ENCODE measurements at places on chromosomes 12 and 14.

- no peak for DNase-seq
These were observed 53.9 kb downstream of the TMEM260 start for GRCh38 chr14:56633544-56633943.

- no peak for DNase-seq
These were observed 138.0 kb upstream of the EGLN3 start for GRCh38 chr14:34088914-34089313.

GRCh38 chr12:119177724-119178380 lies 879 bp upstream of the HSPB8 start:
- no peak for DNase-seq

DNA sequence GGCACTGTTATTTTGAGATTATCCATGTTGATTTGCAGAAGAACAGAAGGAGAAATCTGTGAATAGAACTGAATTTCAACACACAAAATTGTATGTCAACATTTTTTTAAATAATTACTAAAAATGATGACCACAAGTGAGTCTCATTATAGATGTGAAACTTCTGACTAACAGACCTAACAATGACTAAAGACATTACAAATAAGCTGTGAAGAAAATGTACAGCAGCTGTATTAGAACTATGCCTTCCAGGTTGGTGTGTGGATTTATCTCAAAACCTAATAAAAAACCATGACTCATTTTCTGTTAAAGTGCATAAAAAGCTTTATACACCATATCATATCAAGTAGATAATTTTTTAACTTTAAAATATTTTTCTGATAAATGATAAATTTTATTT lies 22.5 kb upstream of the FOXG1 start:
- DNase-seq, result no peak

DNA sequence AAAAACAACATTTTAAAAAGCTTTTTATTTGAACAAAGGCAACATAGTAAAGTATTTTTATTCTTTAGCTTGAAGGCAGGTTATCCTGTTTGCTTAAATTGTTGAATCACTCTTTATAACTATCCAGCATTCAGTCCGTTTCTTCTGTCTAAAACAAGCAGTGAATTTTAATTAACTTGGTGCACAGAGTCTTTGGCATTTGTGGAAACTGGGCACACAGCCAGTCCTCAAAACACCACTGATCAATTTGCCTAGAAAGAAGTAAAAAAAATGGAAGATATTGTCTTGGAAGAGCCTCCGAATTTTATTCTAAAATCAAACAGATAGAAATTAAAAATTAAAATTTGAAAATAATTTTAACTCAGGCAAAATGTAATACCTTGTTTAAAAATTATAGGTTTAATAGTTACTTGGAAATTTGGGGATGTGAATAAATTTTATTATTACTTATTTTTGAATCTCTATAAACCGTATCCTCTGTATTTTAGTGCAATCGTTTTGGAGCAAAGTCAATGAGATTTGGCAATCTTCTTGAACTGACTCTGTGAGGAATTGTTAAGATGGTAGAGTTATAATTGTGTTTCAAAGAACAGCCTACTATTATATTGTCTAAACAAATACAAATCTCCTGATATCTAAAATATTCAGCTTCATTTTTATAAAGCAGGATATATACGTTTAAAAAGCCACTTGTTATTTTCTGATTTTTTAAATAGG lies 927.0 kb downstream of the SLC16A7 start:
- DNase-seq, result no peak

DNA sequence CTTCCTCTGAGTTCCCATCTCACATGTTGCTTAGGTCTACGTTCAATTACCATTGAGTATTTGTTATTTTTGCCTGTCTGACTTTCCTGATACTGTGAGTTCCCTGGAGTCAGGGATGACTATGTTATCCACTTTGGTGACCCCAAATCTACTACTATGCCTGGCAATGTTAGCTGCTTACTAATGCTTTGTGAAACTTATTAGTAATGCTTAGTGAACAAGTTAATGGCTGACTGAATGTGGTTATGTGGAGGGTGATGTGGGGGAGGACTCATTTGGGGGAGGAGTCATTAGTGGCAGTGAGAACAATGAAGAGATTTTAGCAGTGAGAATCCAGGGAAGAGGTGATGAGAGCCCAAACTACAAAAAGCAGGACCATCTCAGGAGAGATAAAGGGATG lies 121.6 kb downstream of the KTN1 start:
- DNase-seq, result no peak

GRCh38 chr12:50057896-50058670 lies 687 bp downstream of the ASIC1 start:
- DNase-seq, result no peak

GRCh38 chr12:130357729-130358330 lies 20.1 kb downstream of the PIWIL1 start:
- no peak for DNase-seq

GRCh38 chr12:9319044-9319841 lies 111.0 kb upstream of the PZP start:
- DNase-seq, result no peak

DNA sequence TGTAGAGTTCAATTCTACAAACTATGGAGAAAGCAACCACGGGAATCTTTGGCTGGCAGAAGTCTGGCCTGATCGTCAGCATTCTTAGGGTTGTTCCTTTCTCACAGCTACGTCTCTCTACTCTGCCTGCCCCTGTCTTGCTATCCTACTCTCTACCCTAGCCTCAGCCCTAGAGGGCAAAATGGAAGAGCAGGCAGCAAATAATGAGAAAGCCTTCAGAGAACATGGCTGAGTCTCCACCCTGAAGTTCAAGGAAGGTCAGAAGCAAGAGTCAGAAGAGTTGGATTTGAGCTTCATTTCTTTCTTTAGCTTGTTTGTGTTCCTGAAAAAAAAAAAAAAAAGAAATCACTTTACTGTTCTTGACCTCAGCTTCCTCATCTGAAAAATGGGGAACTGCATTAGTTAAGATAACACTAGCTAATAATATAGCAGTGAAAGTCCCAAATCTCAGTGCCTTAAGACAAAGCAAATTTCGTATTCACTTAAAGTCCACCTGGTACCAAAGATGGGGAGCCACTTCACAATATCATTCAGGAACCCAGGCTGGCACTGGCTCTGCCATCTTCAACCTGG lies 50.2 kb upstream of the CCND2 start:
- DNase-seq, result no peak

GRCh38 chr12:43402436-43402835 lies 149.6 kb downstream of the ADAMTS20 start:
- DNase-seq, result no peak

DNA sequence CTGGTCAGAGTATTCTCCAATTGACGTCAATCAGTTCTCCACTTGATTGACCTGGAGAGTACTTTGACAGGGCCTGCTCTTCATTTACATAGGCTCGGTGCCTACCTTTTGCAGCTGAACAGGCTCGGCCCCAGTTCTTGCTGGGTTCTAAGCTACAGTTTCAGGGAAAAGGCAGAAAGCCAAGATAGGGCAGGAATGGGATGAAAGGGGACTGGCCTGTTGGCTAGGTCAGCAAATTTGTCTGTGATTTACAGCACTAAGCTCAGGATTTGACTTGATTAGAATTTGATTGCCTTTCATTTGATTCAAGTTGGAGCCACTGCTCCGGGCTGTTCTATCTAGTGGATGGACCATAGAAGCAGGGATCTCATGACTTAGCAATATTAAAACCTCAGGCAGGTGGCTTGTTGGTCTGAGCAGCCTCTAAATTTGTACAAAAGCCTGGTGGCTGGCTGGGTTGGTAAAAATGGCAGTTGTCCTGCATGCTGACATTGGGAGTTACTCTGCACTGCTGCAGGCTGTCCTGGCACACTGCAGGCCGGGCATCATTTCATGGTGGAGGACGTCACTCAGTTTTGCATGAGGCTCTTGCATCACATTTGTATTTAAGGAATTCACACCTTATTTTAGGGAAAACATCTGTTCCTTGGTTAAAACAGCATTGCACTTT lies 71.8 kb downstream of the BICD1 start:
- no peak for DNase-seq

GRCh38 chr14:92958373-92959188 lies 35.6 kb downstream of the CHGA start:
- no peak for DNase-seq

GRCh38 chr12:113370923-113371682 lies 12.7 kb downstream of the PLBD2 start:
- DNase-seq, result no peak

Measured in SHP77 (cell line).